ENCODE measurements at places on chromosomes 3 and 15.

DNA sequence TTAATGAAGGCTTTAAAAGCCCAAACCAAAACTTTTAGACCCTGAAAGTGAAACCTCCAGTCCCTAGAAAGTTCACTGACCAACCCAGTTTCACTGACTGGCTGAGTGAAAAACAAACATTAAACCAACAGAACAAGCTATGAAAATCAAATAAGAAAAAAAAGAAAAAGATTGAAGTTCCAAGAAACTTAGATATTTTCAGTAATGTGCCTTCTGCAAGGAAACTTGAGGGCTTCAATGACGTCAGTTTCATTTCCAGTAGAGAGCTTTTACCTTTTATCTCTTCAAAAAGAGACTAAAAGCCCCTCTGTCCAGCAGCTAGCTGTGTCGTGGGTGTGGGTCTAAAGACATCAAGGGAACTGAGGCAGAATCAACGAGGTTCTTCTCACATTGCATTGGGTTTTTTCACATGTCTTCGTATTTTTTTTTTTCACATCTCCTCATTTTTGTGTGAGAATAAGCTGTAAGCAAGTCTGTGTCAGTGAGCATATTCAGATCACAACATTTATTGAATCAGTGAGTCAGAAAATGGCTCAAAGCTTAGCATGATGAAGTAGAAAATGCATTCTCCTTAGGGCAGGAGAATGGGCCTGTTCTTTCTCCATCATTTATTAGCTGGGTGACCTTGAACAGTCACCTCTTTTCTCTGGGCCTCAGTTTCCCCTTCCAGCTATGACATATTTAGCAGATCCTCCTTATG lies 54.8 kb upstream of the BCL6 start:
- peak; percentile 56 for DNase-seq

GRCh38 chr3:4708230-4708629 lies 215.1 kb downstream of the ITPR1 start:
- no peak for DNase-seq

- no peak for DNase-seq
Observed at GRCh38 chr3:139309061-139309591, 34.7 kb upstream of the MRPS22 start.

DNA sequence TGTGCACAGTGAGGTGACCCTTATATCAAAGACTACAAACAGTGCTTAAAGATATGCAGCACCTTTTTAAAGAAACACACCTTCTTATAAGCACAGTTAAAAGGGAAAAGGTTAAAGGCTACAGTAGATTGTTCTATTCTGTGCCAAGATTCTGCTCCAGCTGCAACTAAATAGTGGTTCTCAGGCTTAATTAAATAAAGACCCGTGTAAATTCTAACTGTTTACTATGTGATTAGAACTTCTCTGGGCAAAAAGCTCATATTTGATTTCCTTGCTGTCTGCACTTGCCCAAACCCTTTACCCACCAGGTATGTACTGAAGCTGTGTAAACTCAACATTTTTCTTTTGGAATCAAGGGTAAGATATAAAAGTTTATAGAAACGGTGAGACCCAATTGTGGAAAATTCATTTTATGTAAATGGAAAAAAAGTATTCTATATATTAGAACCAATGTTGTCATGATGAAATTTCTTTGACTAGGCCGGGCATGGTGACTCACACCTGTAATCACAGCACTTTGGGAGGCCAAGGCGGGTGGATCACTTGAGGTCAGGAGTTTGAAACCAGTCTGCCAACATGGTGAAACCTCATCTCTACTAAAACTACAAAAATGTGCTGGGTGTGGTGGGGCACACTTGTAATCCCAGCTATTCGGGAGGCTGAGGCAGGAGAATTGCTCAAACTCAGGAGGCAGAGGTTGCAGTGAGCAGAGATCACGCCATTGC lies 230.6 kb downstream of the MECOM start:
- no peak for DNase-seq

DNA sequence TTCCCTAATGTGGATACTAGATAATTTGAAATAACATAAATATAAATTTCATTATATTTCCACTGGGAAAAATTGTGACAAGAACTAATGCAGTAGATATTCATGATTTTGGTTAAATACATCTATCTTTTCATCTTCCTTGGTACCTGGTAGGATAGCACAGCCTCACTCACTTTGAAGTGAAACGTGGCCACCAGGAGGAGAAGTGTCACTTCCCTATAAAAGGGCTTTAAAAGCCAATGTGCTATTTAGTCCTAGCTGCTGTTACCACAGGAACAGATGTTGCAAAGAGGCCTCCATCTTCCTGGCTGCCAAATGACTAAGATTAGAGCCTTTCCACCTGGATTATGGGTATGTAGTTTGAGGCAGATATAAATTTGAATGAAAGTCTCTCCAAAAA lies 140.0 kb downstream of the PLOD2 start:
- DNase-seq: no peak

DNA sequence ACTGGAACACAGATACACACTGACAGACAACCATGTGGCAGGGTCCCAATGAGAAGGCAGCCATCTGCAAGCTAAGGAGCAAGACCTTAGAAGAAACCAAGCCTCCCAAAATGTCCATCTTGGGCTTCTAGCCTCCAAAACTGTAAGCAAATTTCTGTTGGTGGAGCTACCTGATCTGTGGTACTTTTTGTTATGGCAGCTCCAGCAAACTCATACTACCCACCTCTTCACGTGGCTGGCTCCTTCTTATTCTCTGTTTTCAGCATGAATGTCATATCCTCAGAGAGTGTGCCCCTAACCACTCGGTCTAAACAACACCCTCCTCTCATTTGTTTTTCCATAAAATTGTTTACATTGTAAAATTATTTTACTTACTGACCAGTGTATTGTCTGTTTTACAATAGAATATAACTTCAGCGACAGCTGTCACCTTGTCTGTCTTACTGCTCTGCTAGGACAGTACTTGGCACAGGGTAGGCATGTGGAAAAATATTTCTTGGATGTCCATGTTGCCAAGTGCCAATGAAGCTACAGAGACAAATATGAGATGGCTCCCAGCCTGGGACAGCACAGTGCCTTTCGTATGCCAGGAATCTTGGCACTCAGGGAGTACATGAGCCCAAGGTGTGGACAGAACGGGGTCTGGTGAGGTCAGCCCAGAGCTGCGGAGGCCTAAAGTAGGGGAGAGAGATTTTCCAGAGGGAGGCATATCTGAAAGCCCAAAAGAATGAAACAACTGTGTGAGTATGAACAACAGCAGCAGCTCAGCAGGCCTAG lies 17.4 kb upstream of the SLC25A36 start:
- no peak for DNase-seq

GRCh38 chr3:162632672-162633071 lies 1136.1 kb downstream of the OTOL1 start:
- DNase-seq: no peak

GRCh38 chr3:159252772-159253384 lies 451.0 kb downstream of the MFSD1 start:
- no peak for DNase-seq

DNA sequence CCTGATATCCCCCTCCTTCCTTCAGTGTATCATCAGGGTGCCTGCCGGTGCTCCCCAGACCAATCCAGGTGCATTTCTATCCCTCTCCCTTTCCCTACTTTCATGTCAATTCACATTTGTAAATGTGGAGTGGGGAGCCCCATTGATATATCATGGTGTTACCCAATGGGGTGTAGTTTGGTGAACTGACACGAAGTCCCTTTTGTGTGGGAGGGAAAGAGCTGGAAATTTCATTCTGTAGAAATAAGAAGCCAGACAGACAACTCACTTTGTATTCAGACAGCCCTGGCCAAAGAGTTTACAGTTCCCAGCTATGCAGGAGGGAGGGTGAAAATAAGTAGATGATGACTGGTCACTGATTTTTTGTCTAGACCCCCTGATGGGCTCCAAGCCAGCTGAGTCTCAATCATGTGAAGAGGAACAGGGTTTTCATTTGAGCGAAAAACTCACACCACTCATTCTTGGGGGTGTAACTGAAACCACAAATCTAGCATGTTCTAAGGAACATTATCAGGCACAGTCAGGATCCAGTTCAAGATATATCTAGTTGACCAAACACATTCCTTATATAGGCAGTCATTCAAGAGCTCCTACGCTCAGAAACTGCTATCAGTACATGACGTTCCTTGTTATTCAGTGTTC lies 58.9 kb downstream of the LMCD1 start:
- no peak for DNase-seq

GRCh38 chr3:13612829-13613228 lies 63.9 kb downstream of the FBLN2 start:
- DNase-seq: no peak

GRCh38 chr15:49041426-49041825 lies 4.8 kb downstream of the SECISBP2L start:
- no peak for DNase-seq

GRCh38 chr3:147903026-147903425 lies 493.9 kb downstream of the ZIC1 start:
- DNase-seq: no peak

DNA sequence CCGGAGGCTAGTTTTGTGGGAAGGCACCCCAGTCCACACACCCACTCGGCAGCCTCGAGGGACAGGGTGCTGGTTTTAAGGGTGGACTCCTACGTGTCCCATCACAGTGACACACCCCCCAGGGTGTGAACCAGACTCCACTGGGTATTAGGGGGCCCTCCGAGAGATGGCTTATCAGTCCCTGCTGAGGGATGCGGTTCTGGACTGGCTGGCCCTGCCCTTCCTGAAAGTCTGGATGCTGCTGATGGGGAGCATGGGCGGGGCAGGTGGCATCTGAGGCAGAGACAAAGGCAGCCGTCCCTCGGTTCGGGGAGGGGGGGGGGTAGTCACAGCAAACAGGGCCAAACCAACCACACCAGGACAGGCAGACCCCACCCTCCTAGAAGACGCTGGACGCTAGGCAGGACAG lies 939 bp upstream of the ULK3 start:
- DNase-seq: peak; percentile 56

DNA sequence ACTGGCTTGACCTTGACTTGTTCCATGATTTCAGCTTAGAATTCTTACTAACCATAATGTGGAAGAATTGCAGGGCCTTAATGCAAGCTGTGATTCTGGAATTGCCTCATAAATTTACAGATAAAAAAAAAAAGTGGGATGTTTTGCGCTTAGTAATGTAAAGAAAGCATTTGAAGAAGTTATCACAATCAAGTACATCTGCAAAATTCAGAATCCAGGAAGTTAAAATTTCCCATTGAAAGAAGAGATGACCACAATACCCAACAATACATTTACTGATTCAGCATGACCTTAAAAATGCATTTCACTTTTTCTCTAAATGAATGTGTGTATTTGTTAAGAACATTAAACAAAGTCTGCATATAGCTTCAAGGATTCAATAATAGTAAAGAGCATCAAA lies 65.1 kb upstream of the CCNL1 start:
- no peak for DNase-seq

DNA sequence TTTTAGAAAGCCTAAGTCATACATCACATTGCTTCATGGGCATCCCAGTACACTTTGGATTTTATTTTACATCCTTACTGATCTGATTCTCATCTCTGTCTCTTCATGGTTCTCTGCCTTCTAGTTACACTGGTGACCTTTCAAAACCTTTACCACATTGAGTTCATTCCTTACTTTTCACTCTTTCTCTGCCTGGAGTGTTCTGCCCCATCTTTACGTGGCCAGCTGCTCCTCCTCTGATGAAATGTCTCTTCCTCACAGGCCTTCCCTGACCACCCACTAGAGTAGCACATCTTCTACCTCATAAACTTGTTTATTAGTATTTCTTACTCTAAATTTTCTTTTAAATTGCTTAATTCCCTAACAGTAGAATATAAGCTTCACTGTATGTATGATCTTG lies 17.7 kb downstream of the CTNNB1 start:
- no peak for DNase-seq

DNA sequence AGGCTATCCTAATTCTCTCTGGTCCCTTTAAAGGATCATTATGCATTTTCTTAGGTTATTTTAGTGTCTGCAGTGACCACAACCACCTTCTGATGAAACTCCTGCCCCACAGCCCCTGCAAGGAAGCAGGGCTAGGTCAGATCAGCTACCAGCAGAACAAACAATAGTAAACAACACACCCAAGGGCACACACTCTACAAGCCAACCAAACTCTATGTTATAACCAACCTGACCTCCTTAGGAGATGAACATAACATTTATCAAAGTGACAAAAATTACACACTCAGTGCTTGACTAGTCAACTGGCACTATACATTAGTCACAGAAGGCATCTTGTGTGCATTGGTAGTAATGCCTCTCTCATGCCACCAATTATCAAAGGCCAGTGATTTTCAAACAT lies 17.3 kb downstream of the DENND6A start:
- no peak for DNase-seq

GRCh38 chr3:190064112-190064511 lies 56.6 kb downstream of the P3H2 start:
- DNase-seq: no peak

DNA sequence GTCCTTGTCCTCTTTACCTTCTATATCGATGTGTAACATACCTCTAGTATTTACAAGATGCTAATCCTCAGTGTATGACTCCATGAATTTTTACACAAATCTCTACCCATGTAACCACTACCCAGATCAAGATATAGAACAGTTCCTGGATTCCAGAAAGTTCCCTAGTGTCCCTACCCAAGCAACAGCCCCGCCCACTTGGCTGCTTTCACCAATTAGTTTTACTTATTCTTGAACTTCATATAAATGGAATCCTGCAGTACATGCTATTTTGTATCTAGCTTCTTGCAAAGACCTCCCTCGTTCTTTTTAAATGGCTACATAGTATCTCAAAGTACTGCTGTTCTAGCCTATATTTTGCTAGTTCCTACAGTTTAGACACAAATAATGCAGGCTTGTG lies 33.0 kb downstream of the CD276 start:
- no peak for DNase-seq

- DNase-seq: peak; percentile 55
Observed at GRCh38 chr3:56855856-56856512, 54.2 kb upstream of the ARHGEF3 start.

DNA sequence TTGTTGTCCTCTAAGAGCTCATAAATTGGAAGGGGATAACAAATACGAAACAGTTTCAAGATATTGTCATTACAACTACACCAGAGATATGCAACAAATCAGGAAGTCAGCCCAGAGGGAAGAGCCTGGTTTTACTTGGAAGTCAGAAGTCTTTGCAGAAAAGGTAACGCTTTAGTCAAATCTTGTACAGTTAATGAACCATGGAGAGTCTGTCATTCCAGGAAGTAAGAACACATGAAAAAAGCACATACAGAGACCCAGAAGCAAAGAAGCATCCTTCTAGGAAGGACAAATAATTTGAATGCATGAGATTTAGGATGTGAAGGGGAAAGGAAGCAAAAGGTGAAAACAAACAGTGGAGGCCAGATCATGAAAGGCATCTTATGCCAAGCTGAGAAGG lies 19.6 kb downstream of the DYNC1LI1 start:
- DNase-seq: no peak

DNA sequence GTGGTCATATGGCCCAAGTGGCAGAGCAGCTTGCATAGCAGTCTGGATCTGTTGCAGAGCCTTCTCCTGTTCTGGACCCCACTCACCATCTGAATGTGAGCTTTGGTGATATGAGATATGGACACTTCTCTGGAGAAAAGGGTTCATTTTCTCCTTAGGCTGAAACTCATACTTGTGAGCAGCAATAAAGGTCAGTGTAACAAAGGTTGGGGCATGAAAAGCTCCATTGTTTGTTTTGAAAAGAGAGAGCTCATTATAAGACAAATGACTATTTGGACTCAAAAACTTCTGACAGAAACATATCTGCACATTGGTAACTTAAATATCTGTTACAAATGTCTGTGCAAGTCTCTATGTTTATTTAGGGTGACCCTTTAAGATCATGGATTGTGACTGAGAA lies 517.3 kb downstream of the MFSD1 start:
- DNase-seq: no peak

- DNase-seq: no peak
Observed at GRCh38 chr3:110623571-110623970, 448.0 kb upstream of the NECTIN3 start.

Measured in activated T-cell treated with anti-CD3 and anti-CD28 coated beads, Interleukin-2, amount 50 U/mL, for 24 hours (primary cell).